ENCODE measurements at places on chromosomes 2 and 18.

GRCh38 chr2:20797096-20797495 lies 25.8 kb downstream of the LDAH start:
- no peak for DNase-seq

GRCh38 chr2:67389788-67390187 lies 7.3 kb upstream of the ETAA1 start:
- no peak for DNase-seq

DNA sequence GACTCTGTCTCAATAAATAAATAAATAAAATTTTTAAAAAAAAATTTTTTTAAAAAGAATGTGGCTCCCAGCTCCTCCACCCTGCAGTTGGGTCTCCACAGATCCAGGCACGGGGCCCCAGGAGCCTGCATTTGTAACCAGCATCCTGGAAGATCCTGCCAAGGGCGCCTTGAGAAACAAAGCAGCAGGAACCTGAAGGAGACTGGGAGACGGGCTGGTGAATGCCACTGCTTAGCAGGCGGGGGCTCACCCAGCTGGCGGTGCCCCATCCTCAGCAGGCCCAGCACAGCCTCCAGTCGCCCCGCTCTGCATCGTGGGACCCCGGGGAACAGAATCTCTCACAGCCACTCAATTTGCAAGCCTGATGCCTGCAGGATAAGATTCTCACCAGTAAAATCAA lies 187.5 kb upstream of the SALL3 start:
- DNase-seq = no peak

DNA sequence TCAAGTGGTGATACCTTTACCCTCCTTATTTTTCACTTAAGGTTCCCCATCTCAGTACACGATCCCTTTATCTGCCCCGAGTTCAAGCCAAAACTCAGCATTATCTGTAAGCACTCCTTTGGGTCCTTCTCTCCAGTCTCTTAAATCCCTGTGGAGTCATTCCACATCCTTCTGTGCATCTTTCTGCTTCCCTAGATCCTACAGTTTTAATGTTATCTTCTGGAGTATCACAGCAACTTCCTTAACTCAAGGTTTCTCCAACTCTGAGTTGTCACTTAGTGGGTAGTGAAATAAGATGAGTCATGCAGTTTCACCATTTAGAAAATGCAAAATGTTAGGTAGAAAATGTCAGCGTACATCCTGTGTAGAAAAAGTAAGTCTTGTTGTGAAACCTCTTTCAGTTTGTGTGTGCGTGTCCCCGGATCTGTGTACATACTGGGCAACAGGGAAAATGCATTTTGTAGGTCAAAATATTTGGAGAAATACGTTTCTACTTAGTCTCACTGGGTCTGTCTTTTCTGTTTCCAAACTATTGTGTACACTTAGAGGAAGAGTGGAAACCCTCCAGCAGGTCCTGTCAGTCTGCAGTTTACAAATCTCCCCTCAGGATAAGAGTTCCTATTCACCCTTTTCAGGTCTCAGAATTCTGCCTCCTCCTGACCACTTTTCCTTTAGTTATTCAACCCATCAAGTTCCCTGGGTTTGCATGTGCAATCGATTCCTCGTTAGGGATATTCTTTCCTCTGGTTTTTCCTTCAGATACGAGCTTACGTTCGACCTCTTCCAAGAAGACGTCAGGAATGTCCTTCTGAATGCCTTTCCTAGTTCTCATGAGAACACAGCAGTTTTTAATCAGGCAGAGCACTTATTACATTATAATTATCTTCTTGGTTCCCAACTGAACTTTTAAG lies 154.8 kb downstream of the TGIF1 start:
- DNase-seq = peak; percentile 93

GRCh38 chr2:68952887-68953521 lies at the start of gene GKN2:
GKN2 (minus strand) TSS chr2:68952893; CDS start chr2:68952861, 32 bp downstream.
- DNase-seq = no peak

DNA sequence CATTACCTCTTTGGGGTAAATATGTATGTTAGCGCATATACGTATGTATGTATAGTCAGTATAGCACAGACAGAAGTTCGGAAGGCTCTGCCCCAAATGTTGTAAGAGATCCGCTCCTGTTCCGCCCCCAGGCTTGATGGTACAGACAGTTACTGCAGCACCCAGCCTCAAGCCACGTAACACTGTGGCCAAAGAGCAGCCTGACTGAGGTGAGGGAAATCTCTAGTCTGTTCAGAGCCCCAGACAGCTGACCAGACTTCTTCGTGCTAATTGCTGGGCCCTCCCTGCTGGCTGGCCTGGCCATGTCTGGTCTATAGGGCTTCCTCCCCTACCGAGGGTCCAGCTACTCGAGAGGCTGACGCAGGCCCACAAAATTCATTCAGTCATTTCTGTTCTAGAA lies 7.8 kb downstream of the CRACDL start:
- no peak for DNase-seq

- DNase-seq = no peak
Observed at GRCh38 chr2:148530350-148530749, 114.2 kb upstream of the EPC2 start.

GRCh38 chr18:13680612-13681011 lies 45.7 kb downstream of the FAM210A start:
- DNase-seq = no peak

DNA sequence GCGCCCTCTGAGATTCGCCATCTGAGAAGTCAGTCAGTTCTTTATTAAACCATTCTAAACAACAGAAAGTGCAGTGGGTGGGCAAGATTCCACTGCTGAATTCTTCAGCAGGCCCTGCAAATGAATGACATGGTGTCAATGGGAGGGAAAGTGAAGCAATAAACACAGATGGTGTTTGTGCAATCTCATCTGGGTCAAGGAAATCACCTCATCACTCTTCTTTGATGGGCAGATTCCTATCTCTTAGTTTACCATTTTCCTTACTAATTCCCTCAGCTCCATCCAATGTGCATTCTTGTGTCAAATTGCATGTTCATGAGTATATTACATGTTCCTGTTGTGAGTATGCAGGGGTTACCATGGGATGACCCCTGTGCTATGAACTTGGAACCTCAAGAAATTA lies 100.7 kb upstream of the CYP1B1 start:
- no peak for DNase-seq

GRCh38 chr2:198639580-198639979 lies 818.2 kb downstream of the SATB2 start:
- DNase-seq = no peak

- no peak for DNase-seq
Observed at GRCh38 chr2:38978296-38978903, 88.7 kb downstream of the ARHGEF33 start.

GRCh38 chr18:79643054-79643984 lies 36.3 kb upstream of the CTDP1 start:
- DNase-seq = no peak

DNA sequence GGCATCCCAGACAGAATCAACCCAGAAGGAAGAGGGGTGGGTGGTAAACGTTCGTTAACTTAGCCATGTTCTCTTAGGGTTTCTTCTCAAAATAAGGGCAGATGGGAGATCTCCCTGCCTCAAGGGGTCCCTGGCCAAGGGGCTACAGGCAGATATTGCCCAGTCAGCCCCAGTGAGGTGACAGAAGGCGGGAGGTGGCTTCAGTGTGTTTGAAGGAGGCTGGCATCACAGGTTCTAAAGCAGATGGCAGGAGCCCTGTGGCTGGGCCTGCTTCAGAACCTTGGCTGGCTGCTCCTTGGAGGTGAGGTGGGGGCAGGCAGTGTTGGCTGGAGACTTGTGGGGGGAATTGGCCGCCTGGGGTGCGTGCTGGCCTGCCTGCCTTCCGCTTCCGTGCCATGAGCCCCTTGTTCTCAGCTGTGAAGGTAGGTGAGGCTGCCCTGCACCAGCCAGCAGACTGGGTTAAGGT lies 23.5 kb downstream of the HPCAL1 start:
- DNase-seq = no peak

DNA sequence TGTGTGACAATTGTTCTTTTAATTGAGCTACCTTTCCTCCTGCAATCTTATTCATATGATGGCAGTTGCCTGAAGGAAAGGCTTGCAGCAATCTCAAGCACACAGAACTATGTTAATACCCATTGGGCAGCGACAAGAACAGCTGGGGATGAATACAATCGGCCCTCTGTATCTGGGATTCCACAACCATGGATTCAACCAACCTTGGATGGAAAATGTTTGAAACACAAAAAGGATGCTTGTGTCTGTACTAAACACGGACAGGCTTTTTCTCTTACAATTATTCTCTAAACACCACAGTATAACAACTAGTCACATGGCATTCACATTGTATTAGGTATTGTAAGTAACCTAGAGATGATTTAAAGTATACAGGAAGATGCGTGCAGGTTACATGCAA lies 256.1 kb upstream of the SIX2 start:
- no peak for DNase-seq

DNA sequence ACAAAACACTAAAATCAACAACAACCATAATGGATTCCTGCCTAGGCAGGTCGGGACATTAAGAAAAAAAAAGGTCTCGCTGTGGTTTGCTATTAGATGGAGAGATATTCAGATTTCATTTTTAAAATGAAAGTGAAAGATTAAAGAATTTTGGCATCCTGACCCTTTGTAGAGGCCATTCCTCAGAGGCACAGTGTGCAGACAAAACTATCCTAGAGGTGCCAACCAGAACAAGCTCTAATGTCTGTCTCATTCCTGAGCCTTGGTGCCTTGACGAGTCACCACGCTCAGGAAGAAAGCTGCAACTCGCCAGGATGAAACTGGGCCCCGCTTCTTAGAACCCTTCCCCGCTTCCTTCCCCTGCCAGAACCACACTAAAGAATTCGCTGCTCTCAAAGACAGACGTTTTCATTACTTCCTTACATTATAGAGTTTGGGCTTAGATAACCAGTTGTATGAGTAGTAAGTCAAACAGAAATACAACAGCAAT lies 156.0 kb downstream of the TGIF1 start:
- DNase-seq = peak; percentile 23

DNA sequence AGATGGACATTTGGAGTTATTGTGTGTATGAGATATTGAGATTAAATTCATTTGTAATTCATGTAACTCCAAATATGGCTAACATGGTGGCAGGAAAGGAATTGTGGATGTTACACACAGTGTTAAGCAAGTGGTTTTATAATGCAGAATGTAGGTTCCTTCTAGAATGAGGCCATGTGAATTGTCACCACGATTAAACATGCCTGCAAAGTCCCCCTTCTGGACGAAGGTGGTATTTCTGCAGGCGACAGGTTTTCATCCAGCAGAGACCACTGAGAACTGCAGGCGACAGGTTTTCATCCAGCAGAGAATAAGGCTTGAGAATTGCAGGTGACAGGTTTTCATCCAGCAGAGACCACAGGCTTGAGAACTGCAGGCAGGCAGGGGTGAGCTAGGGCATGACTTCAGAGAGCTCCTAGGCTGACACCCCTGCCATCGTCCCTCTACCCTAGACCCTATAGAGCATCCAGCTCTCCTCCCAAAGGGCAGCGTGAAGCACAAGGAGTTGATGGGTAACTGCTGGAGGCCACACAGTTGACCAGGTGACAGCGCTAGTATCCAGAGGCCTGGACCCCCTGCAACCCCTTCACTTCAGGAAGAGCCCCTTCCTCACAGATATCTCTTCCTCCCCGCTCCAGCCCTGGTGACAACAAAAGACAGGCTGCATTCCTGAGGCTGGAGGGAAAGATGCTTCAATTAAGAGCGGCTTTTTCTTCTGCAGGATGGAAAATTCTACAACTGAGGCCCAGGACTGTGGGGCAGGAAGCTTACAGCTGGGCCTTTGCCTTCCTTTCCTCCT lies 175.8 kb downstream of the LOXHD1 start:
- DNase-seq = peak; percentile 48

GRCh38 chr2:152200565-152201465 lies 25.3 kb upstream of the STAM2 start:
- DNase-seq = peak; percentile 99

DNA sequence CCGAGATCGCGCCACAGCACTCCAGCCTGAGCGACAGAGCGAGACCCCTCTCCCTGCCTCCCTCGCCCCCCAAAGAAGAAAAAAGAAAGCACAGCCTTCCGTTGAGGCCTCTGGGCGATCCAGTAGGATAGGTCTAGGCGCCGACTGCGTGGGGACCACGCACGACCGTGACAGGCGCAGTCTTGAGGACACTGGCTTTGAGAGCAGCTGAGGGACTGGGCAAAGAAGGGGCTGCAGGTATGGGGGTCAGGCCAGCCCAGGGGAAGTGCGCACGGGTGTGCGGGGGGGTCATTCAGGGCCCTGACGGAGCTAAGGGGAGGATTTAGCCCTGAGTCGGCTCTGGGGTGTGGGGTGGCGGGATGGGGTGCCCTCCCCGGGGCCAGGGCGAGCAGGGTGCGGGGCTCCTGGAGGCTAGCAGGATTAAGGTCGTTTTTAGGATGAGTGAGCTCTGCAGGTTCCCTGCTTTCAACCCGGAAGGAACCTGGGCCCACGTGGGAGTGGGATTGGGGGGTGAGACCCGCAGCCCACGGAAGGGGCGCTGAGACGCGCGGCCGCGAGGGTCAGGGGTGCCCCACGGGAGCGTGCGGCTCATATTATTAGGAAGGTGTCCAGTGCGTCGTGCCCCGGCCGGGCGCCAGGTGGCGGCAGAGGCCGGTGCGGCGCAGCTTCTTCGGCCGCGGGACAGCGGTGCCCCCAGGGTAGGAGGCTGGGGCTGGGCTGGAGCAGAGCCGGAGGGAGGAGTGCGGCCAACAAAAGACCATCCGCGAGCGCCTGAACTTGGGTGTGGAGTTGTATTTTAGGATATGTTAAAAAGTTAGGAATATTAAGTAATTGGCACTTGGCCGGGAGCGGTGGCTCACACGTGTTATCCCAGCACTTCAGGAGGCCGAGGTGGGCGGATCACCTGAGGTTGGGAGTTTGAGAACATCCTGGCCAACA lies 20.5 kb upstream of the ZNF236 start:
- no peak for DNase-seq

DNA sequence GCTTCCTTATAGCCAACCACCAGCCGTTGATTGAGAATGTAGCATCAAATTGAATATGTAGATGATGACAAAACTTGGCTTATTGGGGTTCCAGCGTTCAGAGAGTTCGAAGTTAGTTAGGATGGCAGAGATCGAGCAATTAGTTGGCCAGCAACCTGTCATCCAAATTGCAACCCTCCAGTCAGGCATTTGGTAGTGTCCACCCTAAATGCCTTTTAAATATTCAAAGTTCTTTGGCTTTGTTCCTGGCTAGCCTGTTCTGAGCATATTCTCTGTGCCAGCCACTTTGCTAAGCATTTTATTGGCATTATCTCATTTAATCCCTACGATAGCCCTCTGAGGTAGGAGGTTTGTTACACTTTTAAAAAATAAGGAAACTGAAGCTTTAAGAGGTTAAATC lies 342.8 kb downstream of the SETBP1 start:
- no peak for DNase-seq

GRCh38 chr18:50138181-50139064 lies 56.5 kb downstream of the MYO5B start:
- no peak for DNase-seq

DNA sequence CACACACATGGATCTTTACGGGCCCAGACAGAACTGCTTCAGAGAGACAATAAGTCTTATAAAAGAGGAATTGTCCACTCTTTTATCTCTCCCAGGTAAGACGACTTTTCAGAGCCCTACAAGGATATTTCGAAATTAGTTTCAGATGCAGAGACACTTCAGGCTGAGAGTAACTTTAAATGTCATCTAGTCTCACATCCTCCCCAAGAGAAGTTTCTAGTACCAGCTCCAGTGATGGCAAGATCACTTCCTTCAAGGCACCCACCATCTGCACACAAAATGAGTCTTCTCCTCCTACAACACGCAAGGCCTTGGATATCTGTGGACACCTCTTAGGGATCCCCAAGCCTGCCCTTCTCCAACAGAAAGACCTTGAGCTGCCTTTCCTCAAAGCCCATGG lies 39.0 kb upstream of the KLHL29 start:
- no peak for DNase-seq

GRCh38 chr2:236870370-236870769 lies 215.3 kb upstream of the COPS8 start:
- DNase-seq = no peak

- DNase-seq = no peak
Observed at GRCh38 chr2:112075490-112076260, 20.6 kb downstream of the TMEM87B start.

- no peak for DNase-seq
Observed at GRCh38 chr2:237320801-237321560, 93.0 kb downstream of the COL6A3 start.
